Activated T-helper 1 cell treated with anti-CD3 and anti-CD28 coated beads, Interleukin-2, amount 50 U/mL, for 16 hours (primary cell): ENCODE measurements at places on chromosomes 5 and 9.

GRCh38 chr5:132557478-132558172 lies 848 bp downstream of the RAD50 start:
- no peak for DNase-seq

DNA sequence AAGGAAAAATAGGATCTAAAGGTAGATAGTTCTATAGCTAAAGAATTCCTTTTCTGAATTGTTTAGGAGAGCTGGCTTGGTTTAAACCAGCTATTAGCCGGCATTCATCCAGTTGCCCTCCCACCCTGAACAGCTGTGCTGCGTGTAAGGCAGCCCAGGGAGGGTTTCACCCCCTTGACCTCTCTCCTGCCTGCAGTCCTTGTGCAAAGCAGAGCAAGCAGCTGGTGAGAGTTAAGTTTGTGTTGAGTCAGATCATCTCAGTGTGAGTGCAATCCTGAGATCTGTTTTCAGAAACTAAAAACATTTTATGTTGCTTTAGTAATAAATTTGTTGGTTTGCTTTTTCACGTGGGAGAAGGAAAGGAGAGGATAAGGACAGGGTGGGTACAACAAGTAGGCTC lies 13.0 kb downstream of the SLC25A25 start:
- DNase-seq: no peak

GRCh38 chr9:24488896-24489295 lies 56.8 kb downstream of the IZUMO3 start:
- no peak for DNase-seq

- DNase-seq: no peak
Observed at GRCh38 chr5:154945695-154946301, 4.9 kb downstream of the MRPL22 start.

DNA sequence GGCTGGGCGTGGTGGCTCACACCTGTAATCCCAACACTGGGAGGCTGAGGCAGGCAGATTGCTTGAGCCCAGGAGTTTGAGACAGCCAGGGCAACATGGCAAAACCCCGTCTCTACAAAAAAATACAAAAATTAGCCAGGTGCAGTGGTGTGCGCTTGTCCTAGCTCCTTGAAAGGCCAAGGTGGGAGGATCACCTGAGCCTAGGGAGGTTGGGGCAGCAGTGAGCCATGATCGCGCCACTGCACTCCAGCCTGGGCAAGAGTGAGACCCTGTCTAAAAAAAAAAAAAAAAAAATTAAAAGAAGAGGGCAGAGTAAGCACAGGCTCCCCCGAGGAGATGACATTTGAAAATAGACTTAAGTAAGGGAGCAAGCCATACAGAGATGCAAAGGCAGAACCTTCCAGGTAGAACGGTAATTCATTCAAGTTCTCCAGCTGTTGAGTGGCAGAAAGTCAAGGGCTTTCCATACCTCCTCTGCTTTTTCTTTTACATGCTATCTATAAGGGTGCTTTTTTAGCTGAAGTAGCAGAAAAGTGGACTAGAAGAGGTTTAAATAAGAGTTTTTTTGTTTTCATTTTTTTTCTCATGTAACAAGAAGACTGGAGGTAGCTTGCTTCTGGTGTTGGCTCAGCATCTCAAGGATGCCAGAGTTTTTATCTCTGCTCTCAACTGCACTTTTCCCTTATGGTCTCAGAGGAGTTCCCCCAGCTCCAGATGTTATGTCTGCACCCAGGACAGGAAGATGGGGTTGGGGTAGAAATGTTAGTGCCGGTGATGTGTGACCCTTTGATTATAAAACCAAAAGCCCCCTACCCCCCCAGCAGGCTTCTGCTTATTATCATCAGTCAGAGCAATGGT lies 40.8 kb downstream of the ERGIC1 start:
- no peak for DNase-seq

GRCh38 chr9:91937056-91937455 lies 13.0 kb downstream of the ROR2 start:
- DNase-seq: no peak
